Fibroblast of skin of abdomen (primary cell): ENCODE measurements at places on chromosomes 4 and X.

GRCh38 chr4:118888666-118889311 is at the start of gene SYNPO2:
Gene SYNPO2 (plus strand): TSS chr4:118888854. CDS start chr4:118889037, 183 bp downstream.
- DNase-seq: peak; percentile 90

- no peak for DNase-seq
These were observed 706 bp downstream of the DUSP9 start for GRCh38 chrX:153647461-153648357.

GRCh38 chr4:104677116-104677515 is 182.4 kb upstream of the CXXC4 start:
- no peak for DNase-seq

GRCh38 chrX:148049441-148049840 is 68.3 kb downstream of the FMR1NB start:
- DNase-seq: peak; percentile 34

- peak; percentile 5 for DNase-seq
These were observed 493 bp upstream of the KCNIP4 start for GRCh38 chr4:21949073-21949457.

GRCh38 chrX:9738151-9738550 is 27.5 kb downstream of the GPR143 start:
- DNase-seq: no peak

DNA sequence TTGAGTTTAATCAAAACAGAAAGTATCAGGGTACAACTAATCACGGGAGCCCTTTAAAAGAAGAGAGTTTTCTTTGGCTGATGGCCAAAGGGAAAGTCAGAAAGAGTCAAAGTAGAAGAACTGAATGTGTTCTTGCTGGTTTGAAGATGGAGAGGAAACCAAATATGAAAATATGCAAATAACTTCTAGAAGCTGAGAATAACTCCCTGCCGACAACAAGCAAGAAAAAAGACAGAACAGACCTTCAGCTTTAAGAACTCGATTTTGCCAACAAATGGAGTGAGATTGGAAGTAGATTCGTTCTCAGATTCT is 903.8 kb downstream of the STIM2 start:
- DNase-seq: no peak

DNA sequence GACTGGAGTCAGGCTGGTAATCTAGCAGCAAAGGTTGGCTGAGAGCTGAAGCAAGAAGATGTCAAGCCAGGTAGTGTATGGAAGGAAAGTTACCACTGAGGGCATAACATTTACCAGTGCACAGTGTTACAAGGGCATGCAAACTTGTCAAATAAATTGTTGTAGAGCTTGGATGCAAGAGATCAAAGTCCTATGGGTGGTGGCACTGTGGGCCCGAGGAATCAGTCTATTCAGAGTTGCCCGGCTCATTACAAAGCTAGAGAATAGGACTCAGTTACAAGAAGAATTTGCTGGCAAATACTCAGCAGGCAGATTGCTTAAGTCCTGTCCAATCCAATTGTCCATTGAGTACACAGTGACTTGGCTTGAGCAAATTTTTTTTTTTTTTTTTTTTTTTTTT is 2043.8 kb downstream of the ARAP2 start:
- DNase-seq: no peak

GRCh38 chrX:24283127-24283794 is 30.6 kb downstream of the SUPT20HL2 start:
- DNase-seq: no peak

DNA sequence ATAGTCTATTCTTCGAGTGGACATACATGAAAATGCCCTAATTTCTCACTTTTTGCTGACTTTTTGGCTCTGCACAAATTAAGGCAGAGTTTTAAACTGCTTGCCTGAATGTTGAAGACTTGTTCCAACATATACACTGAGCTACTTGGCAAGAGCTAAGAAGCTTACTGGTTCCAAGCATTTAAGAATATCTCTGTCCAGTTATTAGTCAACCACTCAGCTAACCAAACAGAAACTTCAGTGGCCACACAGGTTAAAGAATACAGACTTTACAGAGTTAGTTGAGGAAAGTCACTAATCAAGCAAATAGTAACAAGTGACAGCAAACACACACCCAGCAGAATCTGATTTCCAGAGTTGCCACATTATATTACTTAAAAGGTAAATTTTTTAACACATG is 35.5 kb downstream of the AMER1 start:
- no peak for DNase-seq

DNA sequence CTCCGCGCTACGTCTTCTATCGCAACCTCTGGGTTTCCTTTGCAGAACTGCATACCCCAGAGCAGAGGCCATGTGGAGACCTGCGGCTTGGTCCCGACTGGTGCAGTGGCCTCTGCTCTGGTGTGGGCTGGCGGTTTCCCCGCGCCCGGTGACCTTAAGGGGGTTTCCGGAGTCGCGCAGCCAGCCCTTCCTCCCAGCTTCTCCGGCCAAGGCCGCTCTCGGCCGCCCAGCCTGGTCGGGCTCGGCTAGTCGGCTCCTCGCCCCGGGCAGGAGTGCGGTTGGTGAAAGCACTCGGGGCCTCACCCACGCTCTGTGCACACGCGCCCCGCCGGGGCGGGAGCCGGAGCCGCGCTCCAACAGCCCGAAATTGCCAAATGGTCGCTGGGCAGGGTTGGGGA is 84.9 kb downstream of the BCOR start:
- DNase-seq: no peak

DNA sequence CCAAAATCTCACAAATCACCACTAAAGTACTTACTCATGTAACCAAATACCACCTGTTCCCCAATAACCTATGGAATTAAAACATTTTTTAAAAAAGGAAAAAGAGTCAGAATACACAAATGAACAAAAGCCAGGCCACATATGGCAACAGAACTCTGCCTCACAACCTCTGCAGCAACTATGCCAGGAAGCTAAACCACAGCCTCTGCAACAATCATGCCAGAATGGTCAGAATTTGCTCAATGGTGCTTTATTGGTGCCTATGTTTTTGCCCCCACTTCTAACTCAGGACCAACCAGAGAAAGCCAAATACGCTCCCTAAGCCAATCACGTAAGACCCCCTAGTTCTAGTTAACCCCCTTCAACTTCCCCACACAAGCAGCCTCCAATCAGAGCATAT is 69.6 kb downstream of the HOPX start:
- DNase-seq: peak; percentile 10

DNA sequence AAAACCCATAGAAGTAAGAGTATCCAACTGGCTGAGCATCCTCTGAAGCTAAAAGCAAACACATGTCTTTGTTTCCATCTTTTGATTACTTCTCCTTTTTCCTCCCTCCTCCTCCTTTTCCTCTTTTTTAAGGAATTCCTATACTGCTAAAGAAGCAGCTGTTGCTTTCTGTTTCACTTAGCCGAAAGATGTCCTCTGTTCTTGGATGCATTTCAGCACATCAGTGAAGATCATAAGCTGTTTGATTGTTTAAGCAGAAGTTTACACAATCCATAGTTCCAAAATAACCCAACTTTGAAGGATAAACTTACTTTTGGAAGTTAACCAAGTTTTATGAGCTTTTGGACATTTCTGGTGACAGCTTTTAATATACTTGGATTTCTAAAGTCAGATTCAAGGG is 55.1 kb upstream of the TNIP3 start:
- no peak for DNase-seq
